Neural crest cell (in vitro differentiated cells): ENCODE measurements at places on chromosomes 2 and 18.

DNA sequence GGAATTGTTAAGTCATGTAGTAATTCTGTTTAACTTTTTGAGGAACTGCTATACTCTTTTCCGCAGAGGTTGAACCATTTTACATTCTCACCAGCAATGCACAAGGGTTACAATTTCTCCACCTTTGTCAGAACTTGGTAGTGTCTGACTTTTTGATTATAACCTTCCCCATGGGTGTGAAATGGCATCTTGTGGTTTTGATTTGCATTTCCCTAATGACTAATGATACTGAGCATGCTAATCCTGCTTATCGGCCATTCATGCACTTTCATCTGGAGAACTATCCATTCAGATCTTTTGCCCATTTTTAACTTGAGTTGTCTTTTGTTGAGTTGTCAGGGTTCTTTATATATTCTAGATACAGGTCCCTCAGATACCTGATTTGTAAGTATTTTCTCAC, 47.2 kb downstream of the CYB5A start:
- no peaks in the 10 kb centered on the region for H3K4me1 ChIP-seq
- peaks cover under 1% of the 10 kb centered on the region for H3K36me3 ChIP-seq
- no peak overlapping the region for H3K27ac ChIP-seq
- DNase-seq, result no peak

DNA sequence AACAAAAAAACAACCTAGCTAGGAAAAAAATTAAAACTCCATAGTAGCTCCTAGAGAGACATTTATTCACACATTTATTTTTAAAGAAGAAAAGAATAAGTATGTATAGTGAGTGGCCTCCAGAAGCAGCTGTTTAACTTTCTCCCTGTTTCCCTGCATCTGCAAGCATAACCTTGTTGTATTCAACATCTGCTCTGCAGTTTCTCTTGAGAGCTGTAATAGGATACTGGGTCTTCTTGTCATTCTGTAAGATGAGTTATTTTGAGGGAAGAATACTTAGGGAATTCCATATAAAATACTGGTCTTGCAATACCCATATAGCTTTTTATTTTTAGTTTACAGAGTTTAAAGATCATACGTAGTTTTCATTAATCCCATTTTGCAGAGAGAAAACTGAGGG, 246.6 kb downstream of the LRRTM1 start:
- peaks cover 26% of the 10 kb centered on the region for H3K4me1 ChIP-seq
- no peaks in the 10 kb centered on the region for H3K27me3 ChIP-seq
- no peaks in the 10 kb centered on the region for H3K36me3 ChIP-seq
- H3K27ac ChIP-seq, result no peak overlapping the region

- no peak overlapping the region for H3K4me3 ChIP-seq
- H3K27ac ChIP-seq, result no peak overlapping the region
- no peaks in the 10 kb centered on the region for H3K4me1 ChIP-seq
- DNase-seq, result no peak
- H3K27me3 ChIP-seq, result no peaks in the 10 kb centered on the region
Measured at GRCh38 chr2:11809586-11810236, 63.3 kb downstream of the LPIN1 start.

DNA sequence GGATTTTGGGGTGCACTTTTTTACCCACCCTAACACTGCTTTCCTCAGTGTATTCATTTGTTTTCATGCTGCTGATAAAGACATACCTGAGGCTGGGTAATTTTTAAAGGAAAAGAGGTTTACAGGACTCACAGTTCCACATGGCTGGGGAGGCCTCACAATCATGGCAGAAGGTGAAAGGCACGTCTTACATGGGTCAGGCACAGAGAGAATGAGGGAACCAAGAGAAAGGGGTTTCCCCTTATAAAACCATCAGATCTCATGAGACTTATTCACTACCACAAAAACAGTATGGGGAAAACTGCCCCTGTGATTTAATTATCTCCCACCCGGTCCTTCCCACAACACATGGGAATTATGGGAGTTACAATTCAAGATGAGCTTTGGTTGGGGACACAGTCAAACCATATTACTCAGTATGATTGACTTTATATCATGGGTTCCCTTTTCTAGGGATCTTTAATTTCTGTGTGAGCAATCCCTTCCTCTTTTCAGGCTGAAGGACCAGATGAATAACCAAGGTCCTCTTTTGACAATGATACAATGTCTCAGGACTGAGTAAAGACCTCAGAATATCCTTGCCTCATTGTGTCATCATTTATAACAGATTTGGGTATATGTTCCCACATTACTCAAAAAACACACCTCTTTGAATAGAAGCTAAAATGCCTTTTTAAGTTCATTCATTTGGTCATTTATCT, 100.1 kb upstream of the TRIB2 start:
- H3K27ac ChIP-seq, result no peak overlapping the region
- H3K4me1 ChIP-seq, result peaks cover 12% of the 10 kb centered on the region
- DNase-seq, result no peak
- no peaks in the 10 kb centered on the region for H3K27me3 ChIP-seq

- H3K27ac ChIP-seq, result no peak overlapping the region
- H3K27me3 ChIP-seq, result peaks cover 18% of the 10 kb centered on the region
- no peaks in the 10 kb centered on the region for H3K36me3 ChIP-seq
- H3K4me3 ChIP-seq, result no peak overlapping the region
- no peak for DNase-seq
- H3K4me1 ChIP-seq, result peaks cover 15% of the 10 kb centered on the region
Measured at GRCh38 chr2:239506961-239507360, 106.1 kb upstream of the HDAC4 start.

DNA sequence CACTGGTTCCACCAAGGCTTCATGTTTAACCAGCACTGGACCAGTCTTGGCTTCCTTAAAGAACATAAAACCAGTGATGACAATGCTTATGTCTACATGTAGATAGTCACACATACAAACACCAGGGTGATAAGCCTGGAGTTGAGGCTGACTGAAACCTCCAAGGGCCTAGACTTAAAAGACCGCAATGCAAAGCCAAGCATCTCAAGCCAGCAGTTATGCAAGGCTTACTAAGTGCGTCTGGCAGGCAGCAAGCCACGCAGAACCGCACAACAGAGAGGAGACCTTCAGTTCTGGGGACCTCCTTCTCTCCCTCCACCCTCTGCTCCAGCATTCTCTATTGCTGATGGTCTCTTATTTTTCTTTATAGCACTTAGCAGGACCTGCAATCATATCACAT, 63.2 kb upstream of the ACAA2 start:
- DNase-seq, result no peak
- H3K4me3 ChIP-seq, result no peak overlapping the region
- peaks cover 23% of the 10 kb centered on the region for H3K27me3 ChIP-seq
- no peak overlapping the region for H3K27ac ChIP-seq
- no peaks in the 10 kb centered on the region for H3K36me3 ChIP-seq
- H3K4me1 ChIP-seq, result no peaks in the 10 kb centered on the region

DNA sequence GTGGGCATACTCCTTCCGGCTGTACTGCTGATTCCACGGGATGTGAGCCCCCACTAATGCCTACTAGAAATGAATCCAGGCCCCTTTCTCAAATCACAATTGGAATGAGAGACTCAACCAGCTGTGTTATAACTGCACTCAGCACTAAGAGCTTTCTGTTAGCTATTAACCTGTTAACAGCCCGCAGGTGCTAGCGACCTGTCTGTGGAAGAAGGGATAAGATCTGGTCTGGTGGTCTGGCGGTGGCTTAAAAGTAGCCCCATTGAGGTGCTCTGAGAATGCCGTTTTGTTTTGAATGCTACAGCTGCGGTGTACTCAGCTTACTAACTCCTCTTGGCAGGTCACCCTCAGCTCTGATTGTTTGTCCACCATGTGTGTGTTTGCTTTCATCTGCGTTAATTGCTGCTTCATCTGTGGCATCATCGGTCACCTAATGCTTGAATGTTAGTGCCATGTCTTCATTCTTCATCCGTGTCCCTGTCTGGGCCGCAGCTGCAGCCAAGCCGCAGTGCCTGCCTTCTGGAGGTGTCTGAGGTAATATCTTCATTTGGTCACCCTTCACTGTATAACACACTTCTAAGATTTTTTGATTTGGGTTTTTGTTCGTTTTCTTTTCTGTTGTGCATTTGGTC, 16.3 kb downstream of the RAB12 start:
- H3K36me3 ChIP-seq, result peaks cover 3% of the 10 kb centered on the region
- no peaks in the 10 kb centered on the region for H3K27me3 ChIP-seq
- no peak overlapping the region for H3K27ac ChIP-seq
- DNase-seq, result no peak
- H3K4me3 ChIP-seq, result no peak overlapping the region

DNA sequence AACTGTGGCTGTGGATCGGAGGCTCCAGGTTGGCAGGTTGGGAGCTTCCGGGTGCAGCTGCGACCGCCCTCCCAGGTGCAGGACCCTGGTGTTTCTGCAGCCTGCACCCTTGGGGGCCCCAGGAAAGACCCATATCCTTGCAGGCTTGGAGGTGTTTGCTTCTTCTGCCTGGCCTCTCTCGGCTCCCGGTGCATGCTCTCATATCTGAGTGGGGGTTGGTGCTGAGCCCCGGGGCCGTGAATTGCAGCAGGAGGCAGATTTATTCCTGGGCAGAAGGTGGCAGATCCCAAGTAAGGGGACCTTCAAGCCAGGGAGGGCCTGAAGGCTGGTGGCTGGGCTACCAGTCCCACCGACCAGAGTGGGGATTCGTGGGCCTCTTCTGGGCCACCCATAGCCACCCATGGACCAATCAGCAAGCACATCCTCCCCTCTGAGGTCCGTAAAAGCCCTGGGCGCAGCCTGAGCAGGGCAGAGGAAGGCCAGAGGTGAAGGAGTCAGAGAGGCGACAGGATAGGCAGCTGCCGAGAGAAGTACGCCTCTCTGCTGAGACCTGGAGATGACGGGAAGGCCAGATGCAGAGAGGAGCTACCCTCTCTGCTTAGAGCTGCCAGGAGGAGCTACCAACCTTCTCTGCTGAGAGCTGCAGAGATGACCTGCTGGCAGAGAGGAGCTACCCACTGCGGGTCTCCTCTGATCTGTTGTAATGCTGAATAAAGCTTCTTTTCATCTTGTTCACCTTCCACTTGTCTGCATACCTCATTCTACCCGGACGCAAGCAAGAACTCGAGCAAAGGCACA, 1279.0 kb upstream of the LRRTM1 start:
- H3K27ac ChIP-seq, result no peak overlapping the region
- no peak overlapping the region for H3K4me3 ChIP-seq
- no peaks in the 10 kb centered on the region for H3K36me3 ChIP-seq

DNA sequence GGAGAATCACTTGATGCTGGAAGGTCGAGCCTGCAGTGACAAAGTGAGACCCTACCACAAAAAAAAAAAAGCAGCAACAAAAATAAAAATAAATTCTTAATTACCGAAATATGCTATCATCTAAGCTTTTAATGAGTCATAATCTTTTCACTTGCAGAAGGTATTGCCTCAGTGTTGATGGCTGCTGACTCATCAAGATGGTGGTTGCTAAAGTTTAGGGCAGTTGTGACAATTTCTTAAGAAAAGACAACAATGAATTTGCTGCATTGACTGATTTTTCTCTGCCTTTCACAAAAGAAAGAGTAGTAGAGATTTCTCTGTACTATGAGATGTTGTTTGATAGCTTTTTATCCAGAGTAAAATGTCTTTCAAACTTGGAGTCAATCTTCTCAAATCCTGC, 1809.0 kb downstream of the SUCLG1 start:
- no peak for DNase-seq
- H3K4me3 ChIP-seq, result no peak overlapping the region
- no peaks in the 10 kb centered on the region for H3K36me3 ChIP-seq
- H3K27me3 ChIP-seq, result no peaks in the 10 kb centered on the region
- no peaks in the 10 kb centered on the region for H3K4me1 ChIP-seq

DNA sequence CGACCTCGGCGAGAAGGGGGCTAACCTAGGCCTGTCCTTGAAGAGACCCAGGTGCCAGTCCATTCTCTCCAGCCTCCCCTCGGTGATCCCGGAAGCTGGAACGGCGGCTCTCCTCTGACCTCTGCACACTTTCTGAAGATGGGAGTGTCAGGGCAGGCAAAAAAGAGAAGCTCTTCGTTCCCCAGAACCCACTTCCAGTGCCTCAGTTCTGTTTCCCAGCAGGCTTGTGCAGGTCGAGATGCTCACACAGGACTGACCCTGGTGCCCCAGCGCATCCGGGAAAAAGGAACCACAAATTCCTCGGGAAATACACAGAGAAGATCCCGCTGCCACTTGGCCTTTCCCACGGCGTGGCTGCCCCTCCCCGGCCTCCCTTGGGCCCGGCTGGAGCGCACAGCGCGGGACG, 681 bp upstream of the PTPN18 start:
- H3K27me3 ChIP-seq, result no peaks in the 10 kb centered on the region
- H3K4me1 ChIP-seq, result peaks cover 38% of the 10 kb centered on the region
- H3K36me3 ChIP-seq, result peaks cover 7% of the 10 kb centered on the region
- no peak for DNase-seq
- H3K4me3 ChIP-seq, result peak overlapping the region; percentile 83
- H3K27ac ChIP-seq, result peak overlapping the region; percentile 75

GRCh38 chr18:24071029-24071428, 56.5 kb downstream of the TTC39C start:
- no peaks in the 10 kb centered on the region for H3K27me3 ChIP-seq
- H3K27ac ChIP-seq, result no peak overlapping the region
- H3K36me3 ChIP-seq, result peaks cover 16% of the 10 kb centered on the region
- peaks cover under 1% of the 10 kb centered on the region for H3K4me1 ChIP-seq
- DNase-seq, result no peak

- H3K36me3 ChIP-seq, result peaks cover 47% of the 10 kb centered on the region
- no peak overlapping the region for H3K4me3 ChIP-seq
- H3K27me3 ChIP-seq, result no peaks in the 10 kb centered on the region
Measured at GRCh38 chr2:191391171-191391570, 146.0 kb downstream of the MYO1B start.

DNA sequence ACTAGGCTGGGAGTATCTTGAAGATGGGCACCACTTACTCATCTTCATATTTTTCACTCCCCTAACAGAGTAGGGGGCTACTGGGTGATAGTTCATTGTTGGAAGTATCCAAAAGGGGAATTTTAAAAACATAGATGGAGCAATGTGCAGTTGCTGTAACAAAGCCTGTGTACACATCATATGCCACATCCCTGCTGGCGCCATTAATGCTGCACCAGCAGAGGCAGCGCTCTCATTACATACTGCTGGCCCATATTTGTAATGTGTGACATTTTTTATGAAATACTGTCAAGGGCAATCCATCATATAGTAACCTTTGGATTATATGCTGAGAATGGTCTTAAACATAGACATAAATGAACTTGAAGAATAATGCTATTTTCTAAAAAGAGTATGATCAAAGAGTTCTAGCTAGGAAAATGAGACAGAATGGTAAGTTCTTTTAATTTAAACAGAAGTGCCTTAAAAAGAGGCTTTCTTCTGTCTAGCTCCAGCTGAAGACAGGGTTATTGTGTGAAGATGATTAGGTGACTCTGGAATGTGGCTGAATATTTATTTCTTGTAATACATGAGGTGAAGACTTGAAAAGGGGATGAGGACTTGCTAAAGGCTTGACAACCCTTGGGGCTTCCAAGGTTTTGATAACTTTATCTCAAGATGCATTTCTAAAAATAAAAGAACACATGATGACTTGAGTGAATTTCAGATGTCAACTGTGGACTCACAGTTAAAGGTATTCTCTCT, 2.4 kb upstream of the TMEM178A start:
- peak overlapping the region; percentile 68 for H3K4me3 ChIP-seq
- H3K27me3 ChIP-seq, result peaks cover 35% of the 10 kb centered on the region
- H3K36me3 ChIP-seq, result no peaks in the 10 kb centered on the region
- H3K4me1 ChIP-seq, result peaks cover 22% of the 10 kb centered on the region
- DNase-seq, result no peak

GRCh38 chr2:166163775-166164174, 36.0 kb upstream of the SCN1A start:
- H3K4me1 ChIP-seq, result peaks cover 7% of the 10 kb centered on the region
- H3K27ac ChIP-seq, result no peak overlapping the region
- DNase-seq, result no peak
- H3K4me3 ChIP-seq, result no peak overlapping the region

GRCh38 chr2:36857713-36858112, 108.6 kb downstream of the STRN start:
- no peak for DNase-seq
- peaks cover 4% of the 10 kb centered on the region for H3K4me1 ChIP-seq
- peak overlapping the region; percentile 35 for H3K27ac ChIP-seq
- H3K27me3 ChIP-seq, result no peaks in the 10 kb centered on the region
- H3K4me3 ChIP-seq, result no peak overlapping the region
